ENCODE measurements at places on chromosomes 1 and 21.

- no peak for DNase-seq
These were observed 71.7 kb upstream of the TNFSF18 start for GRCh38 chr1:173122344-173122935.

- peak; percentile 28 for DNase-seq
These were observed 157.2 kb downstream of the PLA2G4A start for GRCh38 chr1:186985889-186986491.

GRCh38 chr1:61171974-61172373, 89.6 kb downstream of the NFIA start:
- DNase-seq: no peak

DNA sequence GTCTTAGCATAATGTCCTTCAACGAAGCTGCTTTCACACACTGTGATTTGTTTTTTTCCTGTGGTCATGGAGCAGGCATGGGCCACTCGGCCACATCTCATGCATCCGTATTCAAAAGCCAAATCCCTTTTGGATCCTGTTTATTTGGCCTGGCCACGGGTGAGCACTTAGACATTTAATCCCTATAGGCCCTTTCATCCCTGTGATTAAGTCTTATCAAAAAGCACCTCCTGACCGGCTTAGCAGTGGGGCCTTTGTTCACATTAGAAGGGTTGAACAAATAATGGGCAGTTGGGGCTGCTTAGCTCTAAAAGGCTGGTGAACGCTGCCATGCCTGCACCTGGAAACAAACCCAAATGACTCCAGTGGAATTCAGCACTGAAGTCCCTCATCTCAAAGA, 2.0 kb downstream of the KCNE2 start:
- no peak for DNase-seq

GRCh38 chr1:17911791-17912190, 156.7 kb downstream of the ACTL8 start:
- DNase-seq: no peak

- DNase-seq: no peak
These were observed 45.3 kb upstream of the ITPKB start for GRCh38 chr1:226784081-226785049.

DNA sequence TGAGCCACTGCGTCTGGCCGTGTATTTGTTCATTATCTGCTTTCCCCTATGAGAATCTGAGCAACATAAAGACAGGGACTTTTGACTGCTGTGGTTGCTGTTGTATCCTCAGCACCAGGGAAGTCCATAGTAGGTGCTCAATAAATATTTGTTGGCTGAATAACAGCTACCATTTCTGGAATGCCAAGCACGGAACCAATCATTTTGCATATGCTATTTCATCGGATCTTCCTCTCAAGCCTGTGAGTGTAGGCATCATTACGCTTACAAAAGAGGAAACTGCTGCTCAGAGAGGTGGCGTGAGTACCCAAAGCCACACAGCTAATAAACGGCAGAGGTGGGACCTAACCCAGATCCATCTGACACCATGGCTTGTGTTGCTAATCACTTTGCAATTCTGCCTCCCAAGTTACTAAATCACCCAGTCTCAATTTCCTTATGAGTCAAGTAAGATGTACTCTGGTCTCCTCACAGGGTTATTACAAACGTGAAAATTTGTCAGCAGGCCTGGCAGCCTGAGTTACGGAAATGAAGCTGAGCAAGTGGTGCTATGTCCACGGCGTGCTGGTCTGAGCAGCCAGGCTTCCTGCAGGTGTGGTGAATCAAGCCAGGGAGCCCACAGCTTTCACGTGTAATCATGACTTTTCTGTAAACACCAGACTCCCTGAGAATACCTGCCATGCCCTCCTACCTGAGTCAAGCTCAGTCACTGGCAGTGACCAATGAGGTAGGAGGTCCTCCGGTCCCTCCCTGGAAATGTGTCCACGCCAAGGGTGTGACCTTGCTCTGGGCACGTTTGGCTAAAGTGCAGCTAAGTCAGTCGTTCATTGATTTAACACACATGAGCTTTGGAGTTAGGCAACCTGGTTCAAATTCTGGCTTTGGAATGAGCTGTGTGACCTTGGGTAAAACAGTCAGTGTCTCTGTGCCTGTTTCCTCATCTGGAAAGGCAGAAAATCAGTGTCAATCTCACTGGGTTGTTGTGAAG, 4.8 kb upstream of the RHCE start:
- DNase-seq: no peak

GRCh38 chr1:230267338-230268065, 158.6 kb downstream of the PGBD5 start:
- DNase-seq: no peak

- no peak for DNase-seq
These were observed 37.2 kb upstream of the CRNN start for GRCh38 chr1:152451254-152451653.

DNA sequence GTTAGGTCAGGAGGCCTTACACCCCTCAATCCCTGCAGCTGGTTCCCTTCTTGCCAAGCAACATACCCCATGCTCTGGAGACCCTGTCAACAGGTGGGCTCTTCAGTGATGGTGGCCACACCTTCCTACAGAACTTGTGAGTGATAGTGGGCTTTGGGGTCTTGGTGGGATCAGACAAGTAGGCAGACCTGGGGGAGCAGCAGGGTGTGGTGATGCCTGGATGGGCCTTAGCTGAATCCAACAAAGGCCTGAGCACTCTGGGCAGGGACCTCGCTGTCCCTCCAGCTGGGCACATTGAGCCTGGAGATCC, 14.9 kb downstream of the FAAH start:
- DNase-seq: no peak

Measured in GM06990 (cell line).